Fibroblast of skin of scalp (primary cell): ENCODE measurements at places on chromosomes 7 and 10.

DNA sequence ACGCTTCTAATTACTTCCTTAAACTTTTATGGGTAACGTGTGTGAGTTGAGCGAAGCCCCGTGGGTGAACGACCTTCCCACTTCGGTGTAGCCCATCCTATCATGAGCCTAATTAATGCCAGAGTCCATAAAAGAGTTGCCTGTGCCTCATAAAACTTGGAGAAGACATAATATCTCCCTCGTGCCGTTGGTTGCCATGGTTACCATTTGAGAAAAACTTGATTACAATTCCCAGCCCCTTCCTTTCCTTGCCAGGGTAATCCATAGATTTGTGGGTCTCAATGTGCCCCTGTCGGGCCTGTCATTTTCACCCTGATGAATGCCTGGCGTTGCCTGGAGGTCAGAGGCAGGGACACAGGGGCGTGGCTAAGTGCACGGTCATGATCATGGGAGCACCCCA is 127.1 kb downstream of the GLRX3 start:
- DNase-seq: no peak

GRCh38 chr10:78472551-78472890 is 438.9 kb downstream of the RPS24 start:
- no peak for DNase-seq

- DNase-seq: no peak
These were observed 65.2 kb downstream of the ADAM22 start for GRCh38 chr7:87999261-87999660.

DNA sequence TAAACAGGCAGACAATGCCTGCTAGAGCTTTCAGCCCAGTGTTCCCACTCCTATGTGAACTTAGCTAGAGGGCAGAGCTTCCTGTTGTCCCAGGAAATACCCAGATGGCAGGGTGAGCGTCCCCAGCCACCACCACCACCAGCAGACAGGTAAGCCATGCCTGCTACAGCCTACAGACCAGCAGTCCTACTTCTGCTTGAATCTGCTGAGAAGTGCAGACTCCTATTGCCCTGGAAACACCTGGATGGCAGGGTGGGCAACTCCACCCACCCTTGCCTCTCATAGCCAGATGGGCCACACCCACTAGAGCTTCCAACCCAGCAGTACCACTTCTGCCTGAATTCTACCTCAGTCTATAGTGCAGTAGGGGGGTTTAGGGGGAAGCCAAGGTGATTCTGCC is 64.4 kb downstream of the FBXL13 start:
- DNase-seq: no peak

DNA sequence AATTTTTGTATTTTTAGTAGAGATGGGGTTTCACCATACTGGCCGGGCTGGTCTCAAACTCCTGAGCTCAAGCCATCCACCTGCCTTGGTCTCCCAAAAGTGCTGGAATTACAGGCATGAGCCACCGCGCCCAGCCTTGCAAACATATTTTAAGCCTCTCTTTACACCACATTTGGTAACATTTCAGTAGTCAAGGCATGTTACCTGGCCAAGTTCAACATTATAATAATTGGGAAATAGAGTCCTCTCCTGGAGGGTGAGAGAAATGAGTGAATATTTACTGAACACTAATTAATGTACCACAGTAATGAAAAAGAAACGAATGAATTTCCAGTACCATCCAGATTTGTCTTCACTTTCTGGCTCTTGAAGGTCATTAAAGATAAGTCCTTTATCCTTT is 10.0 kb upstream of the CNOT4 start:
- DNase-seq: no peak
